Osteoblast (primary cell): ENCODE measurements at places on chromosomes 13 and 19.

- no peak for DNase-seq
Measured at GRCh38 chr13:93172109-93172508, 54.5 kb upstream of the GPC6 start.

DNA sequence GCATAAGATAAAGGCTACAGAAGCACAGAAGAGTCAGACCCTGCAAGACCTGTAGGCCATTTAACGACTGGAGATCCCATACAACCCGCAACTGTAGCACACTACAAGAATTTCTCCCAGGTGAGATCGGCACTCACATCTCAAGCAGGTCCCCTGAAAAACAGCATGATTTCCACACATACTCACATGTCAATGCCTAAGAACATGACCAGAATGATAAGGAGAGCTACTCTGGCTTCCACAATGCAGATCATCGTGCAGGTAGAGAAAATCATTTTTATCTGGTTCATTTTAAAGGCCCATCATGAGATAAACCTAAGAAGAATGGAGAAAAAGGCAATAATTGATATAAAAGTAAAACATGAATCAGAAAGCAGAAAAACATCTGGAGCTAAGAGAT is 17.5 kb upstream of the PEG3 start:
- no peak for DNase-seq

GRCh38 chr19:34879563-34879962 is 47.1 kb upstream of the ZNF30 start:
- no peak for DNase-seq

DNA sequence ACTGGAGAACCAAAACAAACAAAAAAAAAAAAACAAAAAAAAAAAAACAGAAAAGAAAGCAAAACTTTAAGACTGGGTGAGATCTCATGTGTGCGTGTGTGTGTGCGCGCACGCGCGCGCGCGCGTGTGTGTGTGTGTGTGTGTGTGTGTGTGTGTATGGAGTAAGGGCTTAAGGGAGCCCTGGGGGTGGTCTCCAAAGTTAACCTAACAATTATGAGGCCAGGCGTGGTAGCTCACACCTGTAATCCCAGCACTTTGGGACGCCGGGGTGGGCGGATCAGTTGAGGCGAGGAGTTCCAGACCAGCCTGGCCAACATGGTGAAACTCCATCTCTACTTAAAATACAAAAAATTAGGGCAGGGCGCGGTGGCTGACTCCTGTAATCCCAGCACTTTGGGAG is 46.7 kb downstream of the CYP4F22 start:
- no peak for DNase-seq

DNA sequence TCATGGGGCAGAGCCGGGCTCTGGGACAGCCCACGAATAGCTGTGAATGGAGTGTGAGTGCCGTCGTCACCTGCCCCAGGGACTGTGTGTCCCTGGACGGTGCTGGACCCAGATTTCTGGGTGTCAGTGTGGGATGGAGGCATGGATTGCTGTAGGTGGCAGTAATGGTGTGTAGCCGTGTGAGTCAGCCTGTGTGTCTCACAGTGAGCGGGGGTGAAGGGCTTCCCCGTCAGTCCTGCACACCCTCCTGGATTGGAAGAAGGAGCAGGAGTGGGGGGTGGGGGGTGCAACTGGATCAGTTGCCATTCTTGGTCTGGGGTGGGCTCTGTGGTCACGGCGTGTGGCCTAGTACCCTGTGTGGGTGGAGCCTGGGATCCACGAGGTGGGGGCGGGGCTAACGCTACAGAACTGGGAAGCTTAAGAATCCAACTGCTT is 6.5 kb upstream of the LTBP4 start:
- peak; percentile 97 for DNase-seq

DNA sequence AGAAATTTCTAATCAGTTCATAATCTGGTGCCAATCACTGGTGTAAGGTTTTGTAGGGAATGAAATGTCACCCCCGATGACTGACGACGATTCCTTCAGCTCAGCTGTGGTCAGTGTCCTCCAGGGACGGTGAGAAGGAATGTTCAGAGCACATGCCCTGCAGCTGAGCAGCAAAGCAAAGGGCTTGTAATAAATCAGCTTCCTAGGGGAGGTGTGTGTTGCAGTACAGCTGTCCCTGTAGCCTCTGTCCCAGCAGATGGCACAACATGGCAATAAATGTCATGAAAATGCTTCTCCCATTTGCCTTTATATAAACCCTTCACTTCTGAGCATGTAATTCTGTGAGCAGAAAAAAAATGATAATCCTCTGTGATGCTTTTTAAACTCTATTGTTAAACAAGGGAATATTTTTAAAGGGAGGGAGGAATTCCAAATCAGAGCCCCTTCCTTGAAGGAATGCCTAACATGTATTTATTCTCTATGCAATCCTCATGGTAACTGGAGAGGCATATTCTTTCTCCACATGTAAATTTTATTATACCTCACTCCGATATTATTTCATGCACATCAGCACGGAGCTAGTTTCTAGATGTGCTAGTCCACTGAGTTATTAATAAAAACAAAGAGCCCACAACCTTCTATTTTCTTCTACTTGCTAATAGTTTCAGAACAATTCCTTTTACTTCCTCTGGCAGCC is 102.5 kb downstream of the FAM216B start:
- DNase-seq: no peak

GRCh38 chr19:4267101-4267900 is 11.8 kb upstream of the SHD start:
- peak; percentile 92 for DNase-seq
